Cardiac muscle cell (in vitro differentiated cells and primary cell): ENCODE measurements at places on chromosomes 11 and 22.

DNA sequence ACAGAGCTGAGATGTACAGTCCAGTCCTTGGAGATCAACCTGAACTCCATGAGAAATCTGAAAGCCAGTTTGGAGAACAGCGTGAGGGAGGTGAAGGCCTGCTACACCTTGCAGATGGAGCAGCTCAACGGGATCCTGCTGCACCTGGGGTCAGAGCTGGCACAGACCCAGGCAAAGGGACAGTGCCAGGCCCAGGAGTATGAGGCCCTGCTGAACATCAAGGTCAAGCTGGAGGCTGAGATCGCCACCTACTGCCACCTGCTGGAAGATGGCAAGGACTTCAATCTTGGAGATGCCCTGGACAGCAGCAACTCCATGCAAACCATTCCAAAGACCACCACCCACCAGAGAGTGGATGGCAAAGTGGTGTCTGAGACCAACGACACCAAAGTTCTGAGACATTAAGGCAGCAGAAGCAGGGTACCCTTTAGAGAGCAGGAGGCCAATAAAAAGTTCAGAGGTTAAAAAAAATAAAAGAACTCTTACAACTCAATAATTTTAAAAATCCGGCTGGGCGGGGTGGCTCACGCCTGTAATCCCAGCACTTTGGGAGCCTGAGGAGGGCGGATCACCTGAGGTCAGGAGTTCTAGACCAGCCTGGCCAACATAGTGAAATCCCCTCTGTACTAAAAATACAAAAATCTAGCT is 69.9 kb upstream of the RTL6 start:
- H3K27me3 ChIP-seq = no peaks in the 10 kb centered on the region
- no peak overlapping the region for H3K27ac ChIP-seq
- H3K36me3 ChIP-seq = no peaks in the 10 kb centered on the region
- no peak overlapping the region for H3K4me3 ChIP-seq

DNA sequence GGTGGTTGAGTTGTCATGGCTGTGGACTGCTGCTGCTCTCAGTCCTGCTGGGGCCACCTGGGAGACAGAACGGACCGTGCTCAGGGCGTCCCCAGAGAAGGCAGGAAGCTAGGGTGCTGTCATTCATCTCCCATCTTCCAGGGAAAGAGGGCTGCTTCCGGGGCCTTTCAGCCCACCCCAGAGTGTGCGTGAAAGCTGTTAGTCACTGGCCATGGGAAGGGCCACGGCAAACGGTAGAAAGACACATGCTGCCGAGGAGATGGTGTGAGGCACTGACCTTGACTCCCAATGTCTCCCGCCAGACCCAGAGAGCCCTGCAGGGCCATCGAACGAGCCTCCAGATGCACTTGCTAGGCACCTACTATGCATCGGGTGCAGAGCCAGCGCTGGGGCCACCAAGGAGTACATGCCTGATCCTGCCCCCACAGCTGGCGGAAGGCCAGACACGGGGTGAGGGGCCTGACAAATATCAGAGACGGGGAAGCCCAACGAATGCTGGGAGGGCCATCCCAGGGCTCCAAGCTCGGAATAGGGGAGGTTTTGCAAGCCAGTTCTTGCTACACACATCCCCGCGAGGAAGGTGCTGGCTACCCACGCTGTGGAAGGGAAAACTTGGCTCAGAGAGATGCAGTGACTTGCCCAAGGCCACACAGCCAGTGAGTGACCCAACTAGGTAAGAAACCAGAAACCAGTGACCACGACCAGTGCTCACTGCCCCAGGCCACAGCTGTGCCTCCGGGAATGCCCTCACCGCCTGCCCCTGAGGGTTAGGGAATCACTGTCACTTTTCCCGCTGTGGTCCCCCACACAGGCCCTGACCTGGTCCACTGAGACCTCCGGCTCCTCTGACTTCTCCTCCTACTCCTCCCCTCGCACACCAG is 10.1 kb downstream of the RAC2 start:
- DNase-seq = peak; percentile 22
- no peak overlapping the region for H3K27ac ChIP-seq
- no peaks in the 10 kb centered on the region for H3K4me1 ChIP-seq
- no peaks in the 10 kb centered on the region for H3K36me3 ChIP-seq
- no peaks in the 10 kb centered on the region for H3K27me3 ChIP-seq

GRCh38 chr11:62922653-62923431 is 1.7 kb upstream of the CHRM1 start:
- no peaks in the 10 kb centered on the region for H3K36me3 ChIP-seq
- DNase-seq = peak; percentile 30
- no peak overlapping the region for H3K27ac ChIP-seq
- H3K27me3 ChIP-seq = peaks cover 40% of the 10 kb centered on the region
- H3K4me1 ChIP-seq = peaks cover 41% of the 10 kb centered on the region
- H3K4me3 ChIP-seq = no peak overlapping the region

DNA sequence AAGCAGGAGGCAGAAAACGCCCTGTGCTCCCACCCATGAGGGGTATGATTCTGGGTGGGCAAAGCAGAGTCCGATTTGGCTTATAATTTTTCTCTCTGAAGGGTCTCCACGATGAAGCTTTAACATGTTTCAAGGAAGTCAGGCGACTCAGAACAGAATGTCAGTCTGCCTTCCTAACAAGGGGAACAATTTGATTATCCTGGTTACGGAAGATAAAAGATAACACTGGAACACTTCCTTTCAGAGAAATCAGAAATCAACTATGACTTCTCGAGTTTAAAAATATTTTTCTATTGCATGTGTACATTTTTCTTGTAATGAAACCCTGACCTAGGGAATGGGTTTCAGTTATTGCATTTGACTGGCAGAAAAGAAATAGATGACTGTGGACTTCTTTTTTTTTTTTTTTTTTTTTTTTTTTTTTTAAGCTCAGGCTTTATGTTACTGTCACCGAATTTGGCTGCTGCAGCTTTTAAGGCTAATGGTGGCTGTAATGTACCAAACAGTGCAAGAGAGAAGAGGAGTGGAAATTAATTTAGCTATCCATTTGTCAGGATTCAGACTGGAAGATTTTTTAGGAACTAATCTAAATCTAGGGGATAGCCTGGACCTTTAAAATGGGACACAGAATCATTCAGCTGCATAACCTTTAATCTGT is 297.7 kb downstream of the CADM1 start:
- H3K4me1 ChIP-seq = peaks cover 51% of the 10 kb centered on the region
- H3K36me3 ChIP-seq = no peaks in the 10 kb centered on the region
- no peak overlapping the region for H3K4me3 ChIP-seq
- no peak for DNase-seq
- H3K27me3 ChIP-seq = no peaks in the 10 kb centered on the region

DNA sequence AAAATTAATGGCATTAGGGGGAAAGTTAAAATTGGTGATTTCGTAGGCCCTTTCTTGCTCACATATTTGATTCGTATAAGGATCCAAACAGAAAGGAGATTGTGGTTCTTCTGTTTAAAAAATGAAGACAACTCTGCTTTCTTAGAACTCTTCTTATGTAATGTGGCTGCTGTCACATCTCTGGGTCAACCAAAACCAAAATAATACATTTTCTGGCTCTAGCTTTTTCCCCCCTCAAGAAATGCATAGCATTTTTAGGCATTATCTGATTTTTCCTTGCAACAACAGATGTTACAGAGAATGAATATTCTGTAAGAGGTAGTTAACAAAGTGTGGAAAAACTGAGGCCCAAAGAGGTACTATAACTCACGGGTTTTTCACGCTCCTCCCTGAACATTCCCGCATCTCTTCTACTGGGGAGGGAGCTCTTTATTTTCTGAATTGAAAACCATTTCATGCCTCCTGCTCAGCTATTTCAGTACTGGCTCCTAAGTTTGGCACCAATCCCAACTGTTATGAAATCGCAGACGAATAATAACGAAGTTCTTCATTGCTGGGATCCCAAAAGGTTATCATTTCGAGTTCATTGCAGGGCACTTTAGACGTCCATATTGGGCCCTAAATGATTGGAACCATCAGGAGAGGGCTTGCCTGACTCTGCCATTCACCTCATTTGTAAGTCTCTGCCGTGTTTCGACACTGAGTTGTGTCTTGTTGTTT is 17.1 kb downstream of the GRAP2 start:
- H3K4me3 ChIP-seq = no peak overlapping the region
- H3K27ac ChIP-seq = no peak overlapping the region
- peaks cover 23% of the 10 kb centered on the region for H3K4me1 ChIP-seq
- peak; percentile 27 for DNase-seq
- H3K27me3 ChIP-seq = no peaks in the 10 kb centered on the region
- no peaks in the 10 kb centered on the region for H3K36me3 ChIP-seq

DNA sequence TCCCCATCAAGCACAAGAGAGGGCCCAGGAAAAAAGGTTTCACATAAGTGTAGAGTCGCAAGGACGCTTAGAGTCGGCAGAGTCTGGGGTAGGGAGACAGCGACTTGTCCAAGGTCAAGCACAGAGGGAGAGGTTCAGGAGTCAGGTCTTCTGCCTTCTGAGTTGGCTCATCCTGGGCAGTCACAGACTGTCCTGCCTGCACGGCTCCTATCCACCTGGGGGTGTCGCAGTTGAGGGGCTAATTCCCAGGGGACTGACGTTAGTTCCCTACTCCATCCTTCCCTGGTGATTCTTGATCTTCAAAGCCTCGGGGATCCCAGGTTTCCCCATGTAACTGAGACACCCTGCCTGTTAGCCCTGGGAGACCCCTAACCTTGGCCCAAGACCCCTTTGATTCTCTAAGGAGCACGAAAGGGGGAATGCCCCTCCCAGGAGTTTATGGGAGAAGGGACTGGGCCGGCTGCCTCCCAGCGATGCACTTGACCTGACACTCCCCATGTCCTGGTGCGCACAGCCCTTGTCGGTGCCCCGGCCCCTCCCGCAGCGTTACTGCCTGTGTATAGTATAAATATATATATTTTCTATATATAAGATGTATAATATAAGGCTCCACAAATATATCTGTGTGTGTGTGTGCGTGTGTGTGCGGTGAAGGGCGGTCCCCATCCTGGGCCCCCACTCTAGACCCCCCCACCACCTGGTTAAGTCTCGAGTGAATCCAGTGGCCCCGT is 14.7 kb upstream of the TAB1 start:
- peak; percentile 44 for DNase-seq
- no peak overlapping the region for H3K27ac ChIP-seq

DNA sequence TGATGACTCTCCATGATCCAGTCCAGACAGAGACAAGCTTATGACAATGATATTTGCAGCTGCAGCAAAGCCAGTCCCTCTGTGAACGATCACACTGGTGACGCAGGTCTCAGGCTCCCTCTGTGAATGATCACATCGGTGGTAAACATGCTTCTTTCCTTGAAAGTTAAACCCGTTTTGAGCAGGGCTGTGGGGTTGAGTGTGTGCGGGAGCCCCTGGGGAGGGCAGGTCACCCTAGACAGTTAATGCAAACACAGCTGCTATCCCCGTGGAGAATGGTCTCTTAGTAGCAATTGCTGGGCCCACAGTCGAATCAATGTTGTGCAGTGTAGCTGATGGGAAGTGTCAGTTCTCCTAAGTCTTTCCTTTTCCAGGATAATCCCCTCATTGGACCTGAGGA is 71.0 kb upstream of the KIRREL3 start:
- H3K36me3 ChIP-seq = no peaks in the 10 kb centered on the region
- no peak overlapping the region for H3K4me3 ChIP-seq
- DNase-seq = no peak
- no peak overlapping the region for H3K27ac ChIP-seq

DNA sequence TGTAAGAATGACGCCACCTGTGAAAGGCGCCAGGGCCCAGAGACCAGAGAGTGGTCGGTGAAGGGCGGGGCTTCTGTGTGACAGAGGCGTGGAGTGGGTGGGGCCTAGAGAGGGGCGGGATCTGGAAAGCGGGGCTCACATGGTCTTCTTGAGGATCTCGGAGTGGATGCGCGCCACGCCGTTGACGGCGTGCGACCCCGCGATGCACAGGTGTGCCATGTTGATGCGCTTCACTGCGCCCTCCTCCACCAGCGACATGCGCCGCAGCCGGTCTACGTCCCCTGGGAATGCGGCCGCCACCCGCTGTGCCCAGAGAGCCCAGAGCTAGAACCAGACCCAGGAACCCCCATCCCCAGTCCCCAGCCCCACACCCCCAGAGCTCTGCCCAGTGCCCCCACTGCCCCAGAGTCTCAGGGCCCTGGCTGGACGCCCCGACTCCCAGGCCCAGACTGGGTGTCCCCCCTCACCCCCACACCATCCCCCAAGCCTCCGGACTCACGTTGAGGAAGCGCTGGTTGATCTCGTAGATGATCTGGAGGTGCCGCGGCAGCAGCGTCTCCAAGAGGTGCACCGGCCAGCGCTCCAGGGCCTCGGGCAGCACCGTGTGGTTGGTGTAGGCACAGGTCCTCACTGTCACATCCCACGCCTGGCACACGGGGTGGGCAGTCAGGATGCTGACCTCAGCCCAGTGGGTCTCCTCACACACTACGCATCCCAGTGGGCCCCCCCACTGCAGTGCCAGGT is 6.2 kb downstream of the PYGM start:
- no peak overlapping the region for H3K27ac ChIP-seq
- H3K27me3 ChIP-seq = no peaks in the 10 kb centered on the region
- peaks cover 28% of the 10 kb centered on the region for H3K36me3 ChIP-seq
- peaks cover 3% of the 10 kb centered on the region for H3K4me1 ChIP-seq
- no peak overlapping the region for H3K4me3 ChIP-seq
- no peak for DNase-seq
